Activated T-cell treated with anti-CD3 and anti-CD28 coated beads for 24 hours (primary cell): ENCODE measurements at places on chromosomes 2 and 18.
A peak's percentile ranks its signal among the peaks of the same experiment; 100 is the strongest.

- DNase-seq: no peak
These were observed 27.2 kb upstream of the BBS5 start for GRCh38 chr2:169452080-169452479.

GRCh38 chr2:8606649-8607550 is 75.0 kb upstream of the ID2 start:
- DNase-seq: no peak

GRCh38 chr2:189014449-189015138 is 40.4 kb downstream of the COL3A1 start:
- no peak for DNase-seq

DNA sequence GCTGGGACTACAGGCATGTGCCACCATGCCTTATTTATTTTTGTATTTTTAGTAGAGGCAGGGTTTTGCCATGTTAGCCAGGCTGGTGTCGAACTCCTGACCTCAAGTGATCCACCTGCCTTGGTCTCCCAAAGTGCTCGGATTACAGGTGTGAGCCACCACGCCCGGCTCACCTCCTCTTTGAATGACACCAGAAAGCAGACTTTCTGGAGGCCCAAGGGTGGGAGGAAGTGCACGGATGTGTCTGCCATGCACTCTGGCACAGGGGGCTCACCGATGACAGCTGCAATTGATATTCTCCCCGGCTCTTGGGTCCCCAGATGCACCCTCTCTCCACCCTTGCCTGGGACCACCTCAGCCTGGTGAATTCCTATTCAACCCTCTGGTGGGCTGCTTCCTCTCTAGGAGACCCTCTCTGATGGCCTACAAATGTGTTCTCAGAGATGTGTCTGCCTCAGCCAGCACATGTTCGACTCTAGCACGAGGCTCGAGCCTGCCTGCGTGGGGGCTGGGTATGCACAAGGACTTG is 87.3 kb downstream of the SEPTIN10 start:
- DNase-seq: no peak

DNA sequence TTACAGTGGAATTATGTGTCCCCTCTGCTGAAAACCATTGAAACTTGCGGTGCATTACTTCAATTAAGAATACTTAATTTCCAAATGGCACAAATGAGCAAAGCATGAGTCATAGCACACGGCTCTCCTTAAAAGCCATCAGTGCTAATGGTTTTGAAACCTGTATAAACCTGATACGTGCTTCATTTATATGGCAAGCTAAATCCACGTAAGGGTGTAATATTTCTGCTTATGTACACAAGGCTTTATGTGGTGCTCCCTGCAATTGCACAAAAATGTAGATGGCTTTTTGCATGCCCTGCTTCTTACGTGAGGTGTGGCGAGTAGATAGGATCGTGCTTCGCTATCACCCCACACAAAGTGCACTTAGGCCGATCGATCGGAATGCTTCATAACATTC is 840.9 kb downstream of the GALR1 start:
- no peak for DNase-seq

- no peak for DNase-seq
These were observed 569.4 kb upstream of the SALL3 start for GRCh38 chr18:78410094-78410786.

DNA sequence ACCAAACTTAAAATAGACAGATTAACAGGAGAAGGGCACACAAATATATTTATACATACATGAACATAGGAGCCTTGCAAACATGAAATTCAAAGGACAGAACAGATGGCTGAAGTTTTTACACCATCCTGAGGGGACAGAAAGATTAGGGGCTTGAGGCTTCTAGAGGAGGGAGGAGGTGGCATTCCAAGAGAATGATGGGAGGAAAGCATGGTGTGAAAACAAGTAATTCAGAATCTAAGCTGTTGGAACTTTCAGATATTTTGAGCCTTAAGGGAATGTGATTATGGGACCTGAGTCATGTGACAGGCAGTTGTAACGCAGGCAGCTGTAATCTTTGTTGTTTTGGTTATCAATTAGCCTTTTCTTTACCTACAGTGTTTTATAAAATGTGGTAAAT is 225.2 kb upstream of the SPOPL start:
- DNase-seq: no peak

GRCh38 chr18:75531851-75532459 is 104.5 kb upstream of the SMIM21 start:
- no peak for DNase-seq

GRCh38 chr2:2568411-2568810 is 237.3 kb upstream of the MYT1L start:
- DNase-seq: no peak

GRCh38 chr2:239693330-239693729 is 292.5 kb upstream of the HDAC4 start:
- no peak for DNase-seq

- DNase-seq: no peak
These were observed 143.8 kb downstream of the SH3BP4 start for GRCh38 chr2:235095569-235095968.

DNA sequence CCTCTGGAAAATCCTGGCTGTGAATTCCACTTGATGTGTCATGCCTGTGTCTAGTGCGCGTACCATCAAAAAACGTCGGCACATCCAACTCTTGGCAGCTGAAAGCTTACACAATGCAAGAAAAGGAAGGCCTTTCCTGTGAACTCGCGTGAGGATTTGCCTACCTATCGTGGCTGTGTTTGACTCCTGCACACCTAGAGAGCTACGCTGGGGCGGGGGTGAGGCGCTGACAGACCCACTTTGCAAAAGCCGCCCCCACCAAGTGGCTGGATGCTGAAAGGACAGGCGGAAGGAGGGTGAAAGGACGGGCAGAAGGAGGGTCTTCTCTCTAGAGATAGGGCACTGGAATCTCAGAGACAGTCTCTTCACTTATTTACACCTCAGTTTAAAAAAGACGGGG is 270.1 kb downstream of the EIPR1 start:
- no peak for DNase-seq

GRCh38 chr2:60529785-60530627 is 23.4 kb downstream of the BCL11A start:
- DNase-seq: no peak

DNA sequence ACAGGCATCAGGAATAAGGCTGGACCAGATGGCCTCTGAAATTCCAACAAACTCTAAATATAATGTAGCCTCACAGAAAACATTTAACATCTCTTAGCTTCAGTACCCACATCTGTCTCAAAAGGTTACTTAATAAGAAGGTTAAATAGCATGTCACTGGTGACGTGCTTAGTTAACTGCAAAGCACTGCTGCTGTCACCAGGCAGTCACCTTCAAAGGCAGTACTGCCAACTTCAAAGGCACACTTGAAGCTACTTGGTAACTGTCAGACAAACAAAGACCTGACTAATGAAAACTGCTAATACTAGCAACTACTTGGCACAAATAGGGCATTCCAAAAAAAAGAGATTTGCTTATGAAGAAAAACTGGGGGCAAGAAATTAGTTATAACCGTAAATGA is 36.2 kb downstream of the EPG5 start:
- no peak for DNase-seq

GRCh38 chr2:182365855-182366254 is 61.0 kb downstream of the PDE1A start:
- no peak for DNase-seq

DNA sequence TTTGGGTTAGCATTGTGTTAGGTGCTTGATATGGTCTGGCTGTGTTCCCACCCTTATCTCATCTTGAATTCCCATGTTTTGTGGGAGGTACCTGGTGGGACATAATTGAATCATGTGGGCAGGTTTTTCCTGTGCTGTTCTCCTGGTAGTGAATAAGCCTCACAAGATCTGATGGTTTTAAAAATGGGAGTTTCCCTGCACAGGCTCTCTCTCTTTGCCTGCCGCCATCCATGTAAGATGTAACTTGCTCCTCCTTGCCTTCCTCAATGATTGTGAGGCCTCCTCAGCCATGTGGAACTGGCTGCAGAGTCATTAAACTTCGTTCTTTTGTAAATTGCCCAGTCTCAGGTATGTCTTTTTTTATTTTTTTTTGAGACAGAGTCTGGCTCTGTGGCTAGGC is 2.8 kb downstream of the MSH2 start:
- DNase-seq: no peak

GRCh38 chr2:25362434-25363145 is 20.9 kb upstream of the DNMT3A start:
- DNase-seq: peak; percentile 49

DNA sequence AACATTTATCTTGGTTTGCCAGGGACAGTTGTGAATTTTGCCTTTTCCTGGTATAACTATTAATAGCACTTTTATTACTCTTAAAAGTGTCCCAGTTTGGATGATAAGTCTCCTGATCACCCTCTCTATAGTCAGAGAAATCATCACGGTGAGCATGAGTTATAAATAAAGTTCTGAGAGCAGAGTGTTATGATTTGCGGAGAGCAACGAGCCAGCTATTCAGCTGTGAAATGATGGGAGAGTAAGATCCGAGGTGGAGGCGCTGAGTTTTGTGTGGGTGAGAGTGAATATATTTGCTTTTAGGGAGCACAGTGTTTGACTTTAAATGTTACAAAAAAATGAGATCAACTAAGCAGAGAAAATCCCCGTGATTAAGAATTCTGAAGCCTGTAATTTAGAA is 179.6 kb downstream of the DSC3 start:
- no peak for DNase-seq

- DNase-seq: no peak
These were observed 131.5 kb upstream of the STON1 start for GRCh38 chr2:48398285-48399002.

- no peak for DNase-seq
These were observed 898.7 kb downstream of the BCL11A start for GRCh38 chr2:59654710-59655109.
